Fibroblast of skin of back (primary cell): ENCODE measurements at places on chromosomes 12 and 14.

GRCh38 chr12:105272152-105272551, 36.2 kb upstream of the APPL2 start:
- no peak for DNase-seq

- peak; percentile 34 for DNase-seq
Observed at GRCh38 chr12:7729746-7730145, 17.4 kb downstream of the CLEC4C start.

GRCh38 chr14:41154143-41154807, 452.4 kb upstream of the LRFN5 start:
- no peak for DNase-seq

GRCh38 chr14:65847075-65847847, 434.7 kb downstream of the FUT8 start:
- no peak for DNase-seq

DNA sequence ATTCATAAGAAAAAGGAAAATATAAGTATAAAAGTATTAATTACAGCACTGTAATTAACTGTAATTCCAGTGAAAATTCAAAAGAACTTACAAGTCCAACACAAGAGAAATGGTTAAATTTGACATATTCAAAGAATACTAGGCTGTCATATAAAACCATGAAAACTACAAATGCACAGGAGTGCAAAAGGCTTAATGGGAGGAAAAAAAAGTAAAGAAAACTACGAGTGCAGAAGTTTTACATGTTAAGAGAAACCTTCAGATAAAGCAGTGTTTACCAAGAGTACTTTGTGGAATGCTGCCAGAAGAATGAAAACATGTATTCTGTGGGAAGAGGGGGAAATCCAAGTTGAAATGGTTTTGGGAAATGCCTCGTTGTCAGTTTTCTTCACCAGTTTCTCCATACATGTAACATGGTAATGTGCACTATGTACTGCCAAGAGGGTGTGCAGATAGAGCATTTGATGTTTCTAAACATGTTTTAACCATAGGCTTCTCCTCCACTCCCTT, 9.1 kb downstream of the HEATR5A start:
- peak; percentile 28 for DNase-seq

DNA sequence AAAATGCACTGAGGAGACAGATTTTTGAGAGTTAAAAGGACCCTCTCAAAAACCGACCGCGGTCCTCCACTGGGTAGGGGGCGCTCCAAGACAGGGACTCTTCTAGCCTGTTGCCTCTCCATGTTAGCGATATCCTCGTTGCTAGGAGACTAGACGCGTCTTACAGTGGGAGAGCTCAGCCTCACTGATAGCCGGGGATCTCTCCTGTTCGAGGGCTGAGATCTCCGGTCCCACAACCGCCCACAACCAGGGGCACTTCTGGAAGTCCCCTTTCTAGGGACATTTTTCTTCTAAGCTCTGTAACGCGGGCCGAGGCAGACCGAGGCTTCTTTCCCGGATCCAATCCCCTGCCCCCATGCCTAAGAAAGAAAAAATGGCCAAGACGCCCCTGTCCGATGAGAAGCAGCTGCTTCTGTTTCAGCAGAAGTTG, 21.3 kb downstream of the FKBP11 start:
- peak; percentile 88 for DNase-seq

GRCh38 chr12:22312336-22312735, 22.2 kb downstream of the ST8SIA1 start:
- no peak for DNase-seq

GRCh38 chr14:33062881-33063280, 124.2 kb downstream of the NPAS3 start:
- DNase-seq, result no peak

DNA sequence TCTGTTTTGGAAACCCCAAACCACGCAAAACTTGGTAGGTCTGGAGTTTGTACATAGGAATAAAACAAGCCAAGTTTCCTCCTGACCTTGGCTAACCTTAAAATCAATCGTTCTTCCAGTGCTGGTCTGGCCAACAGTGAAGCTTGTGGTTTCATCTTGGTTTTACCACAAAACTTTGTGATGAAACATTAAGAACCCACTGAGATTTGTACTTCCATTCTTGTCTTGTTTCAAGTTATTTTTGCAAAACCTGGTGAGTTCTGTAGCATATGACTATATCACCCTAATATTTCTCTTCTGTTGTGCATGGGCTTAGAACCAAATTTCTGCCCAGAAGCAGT, 26.4 kb downstream of the SIX1 start:
- DNase-seq, result peak; percentile 41

DNA sequence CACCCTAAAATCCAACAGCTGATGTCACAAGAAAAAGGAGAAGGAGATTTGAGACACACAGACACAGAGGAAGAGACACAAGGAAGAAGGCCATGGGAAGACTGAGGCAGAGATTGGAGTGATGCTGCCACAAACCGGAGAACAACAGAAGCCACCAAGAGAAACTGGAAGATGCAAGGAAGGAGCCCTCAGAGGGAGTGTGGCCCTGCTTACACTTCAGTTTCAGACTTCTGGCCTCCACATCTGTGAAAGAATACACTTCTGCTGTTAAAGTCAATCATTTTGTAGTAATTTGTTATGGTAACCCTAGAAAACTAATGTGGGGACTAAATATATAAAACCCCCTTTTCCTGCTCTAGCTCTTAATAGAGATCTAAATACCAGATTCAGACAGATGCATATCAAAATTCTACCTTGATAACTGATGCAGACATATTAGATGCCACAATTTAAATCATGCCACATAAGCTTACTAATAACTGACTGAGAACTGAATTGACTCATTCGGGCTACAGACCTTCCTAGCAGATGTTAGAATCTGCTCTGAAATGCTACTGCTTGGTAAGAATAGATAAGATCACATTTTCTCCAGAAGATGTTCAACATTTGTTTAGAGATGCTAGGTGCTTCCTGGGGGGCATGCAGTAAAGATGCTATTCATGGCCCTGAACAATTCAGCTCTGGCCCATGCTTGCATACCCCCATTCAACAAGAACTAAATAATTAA, 113.1 kb upstream of the CCND2 start:
- DNase-seq, result no peak

- DNase-seq, result peak; percentile 96
Observed at GRCh38 chr14:88129306-88130056, 124.5 kb downstream of the GPR65 start.

- DNase-seq, result no peak
Observed at GRCh38 chr14:54047645-54048308, 91.2 kb upstream of the BMP4 start.

DNA sequence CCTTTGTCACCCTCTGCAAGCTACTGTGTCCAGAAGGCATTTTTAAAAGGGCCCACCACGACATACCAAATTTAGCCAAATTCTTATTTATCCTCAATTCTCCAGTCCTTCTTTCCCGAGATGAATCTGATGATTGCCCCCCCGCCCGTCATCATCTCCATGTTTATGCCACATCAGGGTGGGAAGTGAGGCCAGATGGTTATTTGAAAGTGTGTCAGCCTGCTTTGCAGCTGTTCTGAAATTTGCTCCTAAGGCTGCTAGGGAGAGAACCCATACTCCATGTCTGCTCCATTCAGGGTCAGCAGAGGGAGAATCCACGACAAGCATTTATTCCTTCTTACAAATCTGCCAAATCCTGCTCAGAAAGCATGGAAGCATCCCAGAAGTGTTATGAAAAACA, 337.8 kb downstream of the ADAMTS20 start:
- no peak for DNase-seq

DNA sequence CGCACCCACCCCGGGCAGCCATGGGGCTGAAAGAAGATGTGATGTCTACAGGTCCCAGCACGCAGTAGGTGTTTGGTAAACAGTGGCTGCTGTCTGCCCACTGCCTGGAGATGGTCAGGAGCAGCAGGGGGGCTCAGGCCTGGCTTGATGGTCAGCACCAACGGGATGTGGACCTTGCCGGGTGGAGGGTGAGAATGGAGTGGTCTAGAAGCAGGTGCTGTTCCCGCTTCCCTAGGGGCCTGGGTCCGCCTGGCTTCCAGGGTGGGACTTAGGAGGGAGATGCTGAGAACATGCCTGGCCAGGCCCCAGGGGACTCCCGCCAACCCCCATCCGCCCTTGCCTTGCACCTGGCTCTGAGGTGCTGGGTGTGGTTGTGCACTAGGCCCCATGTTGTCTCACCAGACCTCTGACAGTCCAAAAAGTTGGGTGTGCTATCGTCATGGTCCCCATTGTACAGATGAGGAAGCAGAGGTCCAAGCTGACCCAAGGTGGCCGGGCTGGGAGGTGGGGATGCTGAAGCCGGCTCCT, 12.9 kb downstream of the FAM222A start:
- no peak for DNase-seq

DNA sequence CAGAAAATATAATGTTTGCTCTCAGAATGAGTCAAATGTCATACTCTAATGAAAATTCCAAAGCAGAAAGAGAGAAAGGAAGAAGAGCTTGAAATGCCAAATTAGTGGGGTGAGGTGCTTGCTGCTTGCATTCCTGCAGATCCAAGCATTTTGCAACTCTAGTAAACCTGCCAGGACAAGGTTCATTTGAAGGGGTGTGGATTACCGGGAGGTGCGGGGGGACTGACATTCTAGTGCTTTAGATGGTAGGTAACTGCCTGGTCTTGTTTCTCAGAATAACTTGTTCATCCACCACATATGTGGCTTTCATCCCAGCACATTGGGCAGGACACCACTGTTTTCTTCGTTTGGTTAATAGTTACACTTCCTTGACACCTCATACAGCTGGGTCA, 144.4 kb downstream of the AKAP6 start:
- DNase-seq, result peak; percentile 63

DNA sequence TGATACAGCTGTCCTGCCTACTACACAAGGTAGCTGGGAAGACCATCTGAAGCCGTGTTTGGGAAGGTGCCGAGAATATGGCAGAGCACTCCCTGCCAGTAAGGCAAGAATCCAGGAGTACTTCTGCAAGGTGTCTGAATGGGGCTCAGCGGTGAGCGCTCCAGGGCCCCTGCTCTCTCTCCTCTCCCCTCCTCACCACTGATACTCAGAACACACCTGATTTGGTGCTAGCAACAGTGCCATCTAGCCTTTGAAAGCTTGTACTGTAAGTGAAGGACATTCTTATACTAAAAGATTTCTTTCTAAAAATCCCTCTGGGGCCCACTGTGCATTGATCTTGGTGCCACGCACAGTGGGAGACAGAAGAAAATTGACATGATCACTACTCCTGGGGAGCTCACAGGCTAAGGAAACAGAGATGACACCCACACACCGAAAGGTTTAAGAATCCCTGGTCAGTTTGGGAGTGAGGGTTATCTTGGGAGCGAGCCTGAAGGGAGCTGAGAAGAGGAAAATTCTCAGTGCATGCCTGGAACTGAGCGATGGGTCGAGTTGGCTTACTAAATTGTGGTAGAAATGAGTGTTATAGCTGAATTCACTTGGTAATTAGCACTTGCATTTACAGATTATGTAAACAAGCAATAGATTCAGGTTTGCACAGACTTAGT, 216.9 kb downstream of the NTF3 start:
- DNase-seq, result peak; percentile 43

- DNase-seq, result no peak
Observed at GRCh38 chr12:133105620-133106019, 24.5 kb downstream of the ZNF891 start.

GRCh38 chr12:107404981-107405380, 280.6 kb upstream of the PWP1 start:
- peak; percentile 42 for DNase-seq

- DNase-seq, result no peak
Observed at GRCh38 chr14:22262881-22263280, 326.1 kb downstream of the DAD1 start.

- no peak for DNase-seq
Observed at GRCh38 chr14:88901189-88901588, 76.7 kb downstream of the TTC8 start.

DNA sequence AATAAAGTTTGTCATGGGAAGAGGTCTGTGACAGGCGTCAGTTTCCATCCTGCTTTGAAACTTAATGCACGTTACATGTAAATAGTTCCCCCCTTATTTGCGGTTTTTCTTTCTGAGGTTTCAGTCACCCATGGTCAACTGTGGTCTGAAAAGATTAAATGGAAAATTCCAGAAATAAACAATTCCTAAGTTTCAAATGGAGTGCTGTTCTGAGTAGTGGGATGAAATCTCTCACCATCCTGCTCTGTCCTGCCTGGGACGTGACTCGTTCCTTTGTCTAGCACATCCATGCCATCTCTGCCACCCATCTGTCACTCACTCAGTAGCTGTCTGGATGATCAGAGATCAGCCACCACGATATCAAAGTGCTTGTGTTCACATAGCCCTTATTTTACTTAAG, 51.3 kb upstream of the DICER1 start:
- no peak for DNase-seq

DNA sequence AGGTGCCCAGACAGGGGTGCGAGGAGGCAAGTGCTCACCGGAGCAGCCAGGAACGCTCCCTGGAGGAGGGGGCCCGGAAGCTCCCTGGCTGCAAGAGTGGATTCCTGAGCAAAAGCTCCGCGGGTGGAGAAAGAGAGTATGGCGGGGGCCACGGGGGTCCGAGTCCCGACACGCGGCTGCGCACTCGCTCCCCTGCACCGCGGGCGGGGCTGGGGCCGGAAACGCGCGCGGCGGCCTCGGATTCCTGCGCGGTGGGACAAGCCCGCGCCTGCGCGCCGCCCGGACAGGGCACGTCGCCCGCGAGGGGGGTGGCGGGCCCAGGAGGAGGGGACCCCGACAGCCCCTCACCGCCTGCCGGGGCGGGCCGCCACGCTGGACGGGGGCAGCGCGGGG, 27.8 kb upstream of the GPR132 start:
- DNase-seq, result peak; percentile 67

DNA sequence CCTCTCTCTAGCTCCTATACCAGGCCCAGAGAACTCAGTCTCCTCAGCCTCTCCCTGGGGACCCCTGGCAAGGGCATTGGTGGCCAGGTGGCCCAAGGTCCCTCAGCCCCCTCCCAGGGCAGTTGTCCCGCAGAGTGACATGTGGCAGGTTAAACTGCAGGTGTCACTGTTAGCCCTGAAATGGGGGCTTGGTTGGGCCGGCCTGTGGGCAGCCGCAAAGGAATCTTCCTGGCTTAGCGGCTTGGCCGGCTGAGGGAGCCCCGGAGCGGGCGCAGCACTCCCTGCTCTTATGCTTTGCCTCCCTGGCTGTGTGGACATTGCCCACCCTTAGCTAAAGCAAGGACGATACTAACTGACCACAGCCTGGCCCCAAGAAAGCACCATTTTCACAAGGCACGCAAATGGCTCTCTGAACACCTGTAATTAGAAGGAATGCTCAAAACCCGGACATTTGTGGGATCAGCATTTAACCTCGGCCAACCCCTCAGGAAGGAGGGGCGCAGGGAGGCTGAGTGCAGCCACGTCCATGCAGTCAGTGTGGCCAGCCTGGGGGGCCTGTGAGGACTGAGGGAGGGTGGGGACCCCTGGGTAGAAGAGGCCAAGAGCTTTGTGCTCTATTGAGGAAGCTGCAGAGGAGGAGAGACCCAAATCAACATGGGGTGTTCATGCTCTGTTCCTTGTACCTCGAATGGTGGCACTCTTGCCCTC, 82.2 kb downstream of the PAPOLA start:
- peak; percentile 13 for DNase-seq

DNA sequence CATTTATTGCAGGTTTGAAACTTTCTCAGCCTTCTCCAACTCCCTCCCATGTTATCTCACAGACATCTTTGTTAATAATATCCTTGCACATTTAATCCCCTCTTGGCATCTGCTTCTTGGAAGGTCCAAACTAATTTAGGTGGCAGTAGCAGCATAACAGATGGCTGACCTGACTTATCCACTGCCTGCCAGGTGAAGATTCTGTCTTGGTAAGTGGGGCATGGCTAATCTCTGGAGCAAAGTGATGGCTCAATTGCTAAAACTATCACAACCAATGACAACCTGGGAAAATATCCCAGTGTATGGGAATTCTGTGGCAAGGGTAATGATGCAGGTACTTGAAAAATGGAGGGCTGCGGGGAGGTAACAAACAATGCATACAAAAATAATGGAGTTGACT, 58.2 kb upstream of the ALG10B start:
- DNase-seq, result no peak

- no peak for DNase-seq
Observed at GRCh38 chr12:109053382-109054123, 1.2 kb downstream of the USP30 start.
